Iris pigment epithelial cell (primary cell): ENCODE measurements at places on chromosomes 2 and 18.
A peak's percentile ranks its signal among the peaks of the same experiment; 100 is the strongest.

GRCh38 chr18:58695772-58696171 lies 24.5 kb downstream of the MALT1 start:
- no peak for DNase-seq

DNA sequence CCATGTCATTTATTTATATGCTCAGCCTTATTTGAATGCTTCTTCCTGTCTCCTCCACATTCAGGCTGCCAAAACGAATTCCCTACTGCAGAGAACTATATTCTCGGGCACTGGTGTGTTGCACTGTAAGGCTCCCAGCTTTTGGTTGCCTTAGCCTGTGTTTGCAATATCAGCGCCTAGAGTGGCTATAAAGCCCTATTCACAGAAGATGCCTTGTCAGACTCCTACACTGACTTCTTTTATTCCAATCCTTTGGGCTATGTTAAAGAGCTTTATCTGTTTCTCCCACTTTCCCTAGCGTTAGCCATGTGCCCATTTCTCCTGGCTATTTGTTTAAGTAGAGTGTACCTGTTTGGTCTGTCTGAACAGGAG lies 62.4 kb upstream of the EHBP1 start:
- no peak for DNase-seq

DNA sequence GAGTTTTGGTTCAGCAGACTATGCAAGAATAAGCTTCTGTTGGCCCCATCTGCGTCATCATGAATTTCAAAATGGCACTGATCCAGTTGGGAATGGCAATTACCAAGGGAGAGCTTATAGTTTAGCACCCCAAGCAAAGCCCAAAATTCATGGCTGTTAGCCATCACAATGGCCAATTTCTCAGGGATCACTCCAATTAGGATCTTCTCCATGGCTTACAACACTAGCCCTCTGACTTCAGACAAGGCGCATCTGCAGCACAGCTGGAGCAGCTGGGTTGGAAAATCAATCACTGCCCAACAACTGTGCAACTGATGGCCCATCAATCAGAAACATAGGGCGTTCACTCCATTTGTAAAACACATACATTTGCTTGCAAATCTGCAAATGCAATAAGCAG lies 273.6 kb downstream of the SRBD1 start:
- no peak for DNase-seq

DNA sequence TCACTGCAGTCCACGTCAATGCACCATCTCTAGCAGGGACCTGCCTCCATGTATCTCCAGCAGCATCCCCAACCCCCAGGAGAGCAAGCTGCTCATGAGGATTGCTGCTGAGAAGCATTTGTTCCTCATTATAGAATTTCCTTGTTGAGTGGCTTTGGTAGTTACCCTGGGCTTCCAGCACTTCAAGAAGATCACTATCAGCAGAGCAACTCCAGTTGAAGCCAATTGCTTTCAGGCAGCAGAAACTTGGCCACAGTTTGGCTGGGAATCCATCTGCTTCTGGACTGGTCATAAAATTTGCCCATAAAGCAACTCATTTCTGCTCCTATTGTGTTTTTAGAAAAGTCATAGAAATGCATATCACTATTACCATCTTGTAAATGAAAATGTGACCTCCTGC lies 17.4 kb downstream of the TRPM8 start:
- no peak for DNase-seq

DNA sequence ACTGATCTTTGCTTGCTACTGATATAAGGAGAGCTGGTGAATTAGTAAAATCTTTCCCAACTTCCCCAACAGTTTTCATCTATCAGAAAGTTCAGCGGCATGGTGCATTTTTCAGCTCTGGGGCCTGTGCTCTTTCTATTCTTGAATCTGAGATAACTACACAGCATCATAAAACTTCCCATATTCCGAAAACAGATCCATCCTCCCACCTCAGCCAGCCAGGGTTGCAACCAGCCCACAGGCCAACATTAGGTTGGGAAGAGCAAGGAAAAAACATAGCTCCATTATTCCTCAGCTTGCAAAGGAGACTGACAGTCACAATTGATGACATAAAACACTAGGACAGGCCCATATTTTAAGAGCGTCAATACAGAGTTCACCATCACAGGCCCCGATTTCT lies 297.2 kb downstream of the SETBP1 start:
- DNase-seq = no peak

DNA sequence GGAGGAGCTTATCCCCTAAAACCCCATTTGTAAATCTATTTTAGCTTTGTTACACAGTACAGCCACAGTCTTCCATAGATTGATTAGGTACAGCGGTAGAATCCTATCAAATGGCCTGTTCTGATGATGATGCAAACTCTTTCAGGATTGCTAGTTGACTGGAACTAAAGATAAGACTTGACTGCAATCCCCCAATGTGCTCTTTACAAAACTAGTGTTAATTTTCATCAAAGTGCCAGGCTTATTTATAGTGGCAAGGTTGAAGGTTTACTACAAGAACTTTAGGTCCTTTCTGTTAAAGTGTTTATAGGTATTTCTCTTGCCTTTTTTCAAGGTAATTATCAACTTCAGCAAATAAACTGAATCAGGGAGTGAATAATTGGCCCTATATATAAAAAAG lies 9.0 kb upstream of the OTX1 start:
- no peak for DNase-seq

DNA sequence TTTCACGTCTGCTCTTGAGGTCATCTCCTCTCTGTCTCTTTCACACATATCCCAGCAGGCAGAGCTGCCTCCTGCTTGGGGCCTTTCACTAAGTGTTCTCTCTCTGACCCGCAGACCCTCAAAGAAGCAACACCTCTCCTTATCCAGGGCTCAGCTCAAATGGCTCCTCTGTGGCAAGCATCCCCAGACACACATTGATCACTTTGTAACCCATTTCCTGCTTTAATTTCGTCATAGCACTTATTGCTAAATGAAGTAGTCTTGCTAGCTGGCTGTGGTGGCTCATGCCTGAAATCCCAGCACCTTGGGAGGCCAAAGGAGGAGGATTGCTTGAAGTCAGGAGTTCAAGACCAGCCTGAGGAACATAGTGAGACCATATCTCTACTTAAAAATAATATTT lies 41.4 kb downstream of the SGPP2 start:
- no peak for DNase-seq

GRCh38 chr2:231680992-231681852 lies 27.1 kb upstream of the PTMA start:
- DNase-seq = peak; percentile 80

DNA sequence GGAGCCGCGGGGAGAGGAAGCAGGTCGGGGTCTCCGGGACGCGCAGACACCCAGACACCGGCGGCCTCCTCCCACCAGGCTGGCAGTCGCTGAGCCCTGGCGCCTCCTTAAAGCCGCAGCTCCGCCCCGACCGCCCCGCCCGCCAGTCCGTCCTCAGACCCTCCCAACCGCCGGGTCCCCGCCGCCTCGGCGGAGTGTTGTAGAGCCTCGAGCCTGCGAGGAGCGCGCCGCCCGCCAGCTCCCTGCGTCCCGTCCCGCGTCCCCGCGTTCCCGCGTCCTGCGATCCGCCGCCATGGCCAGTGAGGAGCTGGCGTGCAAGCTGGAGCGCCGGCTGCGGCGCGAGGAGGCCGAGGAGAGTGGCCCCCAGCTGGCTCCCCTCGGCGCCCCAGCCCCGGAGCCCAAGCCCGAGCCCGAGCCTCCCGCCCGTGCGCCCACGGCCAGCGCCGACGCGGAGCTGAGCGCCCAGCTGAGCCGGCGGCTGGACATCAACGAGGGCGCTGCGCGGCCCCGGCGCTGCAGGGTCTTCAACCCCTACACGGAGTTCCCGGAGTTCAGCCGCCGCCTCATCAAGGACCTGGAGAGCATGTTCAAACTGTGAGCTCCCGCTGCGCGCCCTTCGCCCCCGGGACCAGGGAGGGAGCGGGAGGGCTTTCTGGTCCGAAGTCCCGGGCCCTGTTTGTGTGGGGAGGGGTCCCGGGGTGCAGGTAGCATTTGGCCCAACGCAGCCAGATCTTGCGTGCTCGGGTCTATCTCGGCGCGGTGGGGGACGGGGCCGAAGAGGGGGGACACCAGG lies at the start of gene EFHD1:
Gene EFHD1, plus strand, starts transcription at position 192 of the 793 bp plus-strand sequence. Its CDS starts 101 bp downstream, at position 293.
- DNase-seq = peak; percentile 47

DNA sequence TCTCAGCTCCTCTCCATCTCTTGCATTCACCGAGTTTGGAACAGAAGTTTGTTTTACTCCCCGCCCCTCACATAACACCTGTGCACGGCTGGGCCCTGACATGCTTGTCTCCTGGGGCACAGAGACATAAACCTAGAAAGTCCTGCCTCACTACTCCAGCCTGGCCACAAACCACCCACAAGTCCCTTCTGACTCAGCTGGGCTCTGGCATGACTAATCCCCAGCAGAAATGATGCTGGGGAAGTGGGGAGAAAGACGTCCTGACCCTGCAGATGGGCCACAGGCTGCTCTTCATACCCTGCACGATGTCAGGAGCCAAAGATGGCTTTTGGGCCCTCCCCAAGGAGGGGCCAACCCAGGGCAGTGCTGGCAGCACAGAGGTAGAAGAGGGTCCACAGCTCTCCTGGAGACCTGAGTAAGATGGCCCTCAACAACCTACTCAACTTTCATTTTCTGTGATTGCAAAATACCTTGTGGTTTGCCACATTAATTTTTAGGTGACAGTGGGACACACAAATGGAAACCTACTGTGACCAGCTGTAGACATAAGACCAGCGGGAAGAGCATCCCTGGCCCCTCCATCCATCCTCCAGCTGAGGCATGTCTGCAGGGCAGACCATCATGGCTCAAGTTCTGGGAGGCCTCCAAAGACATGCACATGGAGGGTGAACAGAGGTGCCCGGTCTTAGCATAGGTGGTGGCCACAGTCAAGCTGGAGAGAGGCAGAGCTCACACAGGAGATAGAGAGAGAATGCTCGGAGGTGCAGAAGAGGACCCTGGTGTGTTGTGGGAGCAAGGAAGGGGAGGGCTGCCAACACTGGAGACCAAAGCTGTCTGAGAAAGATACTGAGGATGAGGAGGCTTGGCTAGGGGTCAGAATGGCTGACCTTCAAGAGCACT lies 40.0 kb downstream of the DNMT3A start:
- DNase-seq = peak; percentile 87

GRCh38 chr2:224331698-224332097 lies 70.2 kb downstream of the FAM124B start:
- no peak for DNase-seq

- no peak for DNase-seq
Measured at GRCh38 chr2:68888038-68888704, 17.0 kb upstream of the BMP10 start.

DNA sequence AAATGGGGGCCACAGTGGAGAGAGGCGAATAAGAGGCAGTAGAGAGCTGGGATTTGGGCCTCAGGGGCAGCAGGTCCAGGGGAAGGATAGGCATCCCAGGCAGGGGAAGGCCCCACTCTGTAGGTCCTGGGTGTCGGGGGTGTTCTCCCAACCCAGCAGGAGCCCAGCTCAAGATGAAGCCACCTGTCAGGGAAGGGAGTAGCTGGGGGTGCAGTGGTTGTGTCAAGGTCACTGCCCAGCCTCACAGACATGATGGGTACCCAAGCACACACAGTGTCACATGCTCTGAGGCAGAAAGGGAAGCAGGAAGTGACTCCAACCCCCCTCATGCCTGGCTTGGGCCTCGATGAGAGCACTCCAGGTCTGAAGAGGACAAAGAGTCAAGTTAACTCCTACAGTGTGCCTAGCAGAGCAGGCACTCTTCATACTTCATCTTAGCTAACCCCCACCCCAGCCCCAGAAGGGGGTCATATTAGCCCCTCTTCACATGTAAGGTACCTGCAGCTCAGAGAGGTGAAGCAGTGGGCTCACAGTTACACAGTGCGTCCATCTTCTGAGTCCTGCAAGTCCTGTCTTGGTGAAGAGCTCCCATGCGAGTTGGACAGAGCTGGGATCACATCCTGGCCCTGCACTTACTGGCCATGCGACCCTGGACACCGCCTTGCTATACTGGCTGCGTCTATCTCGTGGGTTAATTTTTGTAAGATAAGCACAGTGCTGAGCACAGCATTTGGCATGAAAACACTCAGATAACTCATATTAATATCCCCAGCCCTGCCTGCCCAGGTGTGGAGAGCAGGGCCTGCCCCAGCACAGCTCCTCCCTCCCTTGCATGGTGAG lies 72.6 kb upstream of the DAPL1 start:
- no peak for DNase-seq

DNA sequence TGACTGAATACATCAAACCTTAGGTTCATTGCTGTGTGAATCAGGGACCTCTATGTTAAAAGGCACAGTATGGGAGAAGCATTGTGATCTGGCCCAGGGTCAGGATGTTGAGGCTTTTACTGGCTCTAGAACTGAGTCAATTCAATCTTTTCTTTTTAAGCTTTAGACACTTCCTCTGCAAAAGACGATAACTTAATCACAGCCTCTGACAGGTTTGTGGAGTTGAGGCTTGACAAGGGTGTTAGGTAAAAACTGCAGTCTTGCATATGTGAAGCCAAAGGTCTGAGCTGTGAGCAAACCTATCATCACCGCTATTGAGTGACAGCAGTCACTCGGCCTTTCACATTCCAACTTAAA lies 17.3 kb upstream of the ARHGAP25 start:
- no peak for DNase-seq

DNA sequence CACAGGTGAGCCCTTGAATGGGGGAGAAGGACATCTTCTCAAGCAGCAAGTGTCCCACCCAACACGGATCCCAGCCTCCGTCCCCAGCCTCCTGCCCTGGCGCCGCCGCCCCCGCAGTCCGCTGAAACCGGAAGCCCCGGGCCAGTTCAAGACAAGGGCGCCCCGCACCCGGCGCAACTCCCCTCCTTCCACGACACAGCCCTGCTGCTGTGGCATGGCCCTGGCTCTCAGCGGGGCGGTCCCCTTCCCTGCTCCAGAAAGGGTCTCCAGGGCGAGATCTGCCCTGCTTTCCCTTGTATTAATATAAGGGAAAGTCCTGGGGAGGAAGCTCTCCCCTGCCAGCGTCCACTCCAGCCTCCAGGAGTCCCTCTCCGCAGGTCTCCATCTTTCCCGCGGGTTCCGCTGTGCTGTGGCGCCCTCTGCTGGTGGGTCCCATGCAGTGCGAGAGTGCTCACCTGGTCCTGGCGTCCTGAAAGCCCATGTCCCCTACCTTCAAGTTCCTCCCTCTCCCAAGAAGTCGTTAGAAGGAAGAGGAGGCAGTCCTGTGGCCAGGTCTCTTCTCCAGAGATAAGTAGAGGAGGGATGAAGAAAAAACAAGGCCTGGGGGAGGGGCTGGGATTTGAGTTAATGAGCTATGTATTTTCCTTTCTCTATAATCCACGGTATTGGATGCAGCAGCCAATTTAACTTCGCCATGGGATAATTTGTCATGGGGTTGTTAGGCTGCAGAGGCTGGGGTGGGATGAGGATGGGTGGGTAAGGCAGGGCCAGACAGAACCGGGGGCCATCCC lies 176.0 kb downstream of the SMAD2 start:
- DNase-seq = no peak

- peak; percentile 27 for DNase-seq
Measured at GRCh38 chr2:149808556-149808955, 221.0 kb upstream of the MMADHC start.

DNA sequence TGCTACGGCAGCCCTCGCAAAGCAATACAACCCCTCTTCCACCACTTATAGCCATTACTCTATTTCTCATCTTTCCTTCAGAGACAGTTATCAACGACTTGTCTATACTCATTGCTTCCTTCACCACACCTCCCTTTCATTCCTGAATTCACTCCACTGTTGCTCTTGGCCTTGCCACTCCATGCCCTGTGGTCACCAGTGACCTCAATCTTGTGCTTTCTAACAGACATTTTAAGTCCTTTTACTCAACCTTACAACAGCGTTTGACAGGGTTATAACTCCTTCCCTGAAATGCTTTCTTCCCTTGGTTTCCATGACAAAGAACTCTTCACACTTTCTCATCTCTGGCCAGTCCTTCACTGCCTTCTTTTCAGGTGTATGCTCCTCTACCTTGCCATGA lies 90.6 kb upstream of the CCDC141 start:
- no peak for DNase-seq
